NCI-H510A (cell line): ENCODE measurements at places on chromosomes 3 and 15.

GRCh38 chr3:45329761-45330305 lies 58.5 kb upstream of the LARS2 start:
- DNase-seq = no peak

DNA sequence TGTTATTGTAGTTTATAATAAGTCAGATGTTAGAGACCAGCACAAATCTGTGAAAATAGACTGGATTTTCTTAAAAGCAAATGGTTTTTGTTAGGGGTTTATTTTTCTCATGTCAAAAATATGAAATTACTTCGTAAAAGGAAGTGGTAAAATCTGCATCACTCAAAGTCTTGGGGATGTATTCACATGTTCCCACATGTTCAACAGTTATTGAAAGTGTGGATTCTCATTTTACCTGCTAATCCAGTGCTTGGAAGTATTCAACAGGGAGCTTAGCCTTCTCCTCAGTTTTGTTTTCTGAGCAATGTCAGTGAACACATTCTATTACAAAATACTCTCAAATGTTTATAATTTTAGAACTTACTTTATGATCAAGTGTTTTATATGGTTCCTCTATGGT lies 352.0 kb downstream of the SOX2 start:
- no peak for DNase-seq

GRCh38 chr3:61946570-61947324 lies 385.4 kb downstream of the PTPRG start:
- no peak for DNase-seq

DNA sequence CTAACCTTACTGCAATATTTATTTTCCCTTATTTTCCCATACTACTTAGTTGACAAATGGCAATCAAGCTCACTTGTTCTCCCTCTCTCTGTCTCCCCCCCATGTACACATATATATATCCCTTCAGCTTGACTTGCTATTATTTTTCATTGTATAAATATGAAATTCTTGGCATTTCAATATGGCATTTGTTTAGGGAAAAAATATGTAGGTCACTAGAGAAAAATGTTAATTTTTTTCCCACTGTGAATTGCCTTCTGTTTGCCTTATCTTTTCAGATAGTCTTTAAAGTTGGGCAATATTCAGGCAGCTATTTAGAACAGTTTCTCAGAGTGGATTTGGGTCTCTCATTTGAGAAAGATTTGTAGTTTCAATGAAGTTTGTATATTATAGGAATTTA lies 62.8 kb upstream of the UTS2B start:
- no peak for DNase-seq

GRCh38 chr15:96333131-96334016 lies 2.9 kb downstream of the NR2F2 start:
- peak; percentile 28 for DNase-seq

- DNase-seq = peak; percentile 22
Observed at GRCh38 chr3:13419505-13420044, 547 bp downstream of the NUP210 start.

DNA sequence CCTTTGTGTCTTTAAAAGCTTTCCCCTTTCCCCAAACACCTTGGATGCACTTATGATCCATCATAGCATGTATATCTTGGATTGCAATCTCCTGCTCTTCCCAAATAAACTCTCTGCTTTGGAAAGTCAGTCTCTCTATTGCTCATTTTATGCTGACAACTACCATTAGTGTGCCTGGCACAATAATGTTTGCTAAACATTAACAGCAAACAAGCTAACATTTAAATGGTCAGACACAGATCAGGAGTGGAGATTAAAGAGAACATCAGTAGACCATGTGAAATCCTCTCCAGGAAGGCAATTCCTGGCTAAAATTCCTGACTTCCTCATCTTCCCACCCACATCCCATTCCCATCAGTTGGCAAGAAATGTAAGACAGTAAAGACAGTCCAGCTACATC lies 44.3 kb upstream of the EIF1B start:
- no peak for DNase-seq

DNA sequence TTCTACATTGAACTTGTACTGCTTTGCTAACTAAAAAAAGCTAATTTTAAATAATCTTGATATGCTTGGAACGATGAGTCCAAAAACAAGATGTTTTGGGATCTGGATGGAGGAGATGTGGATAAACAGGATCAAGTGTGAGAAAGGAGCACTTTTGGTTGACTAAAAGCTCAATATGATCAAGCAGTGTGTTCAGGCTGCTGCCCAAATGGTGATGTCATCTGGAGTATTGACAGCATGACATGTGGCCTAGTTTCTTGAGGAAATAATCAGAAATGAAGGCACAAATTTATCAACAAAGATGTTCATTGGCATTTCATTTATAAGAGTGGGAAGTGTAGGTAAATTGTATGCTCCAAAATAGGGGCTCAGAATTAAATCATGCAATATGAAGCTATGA lies 161.2 kb downstream of the SOX2 start:
- no peak for DNase-seq

GRCh38 chr3:9779721-9780457 lies 10.1 kb upstream of the CAMK1 start:
- no peak for DNase-seq
